ENCODE measurements at places on chromosomes 13 and 19. TPM values are rescaled to one million over a fixed set of nuclear protein-coding genes. Genes with fewer than 3 reads are reported as not detected.

The OR7A5 gene
- total RNA-seq, result not detected

The GJB2 gene
- total RNA-seq, result 17.0 TPM

GRCh38 chr13:66899955-66900354 lies 330.2 kb downstream of the PCDH9 start:
- DNase-seq, result no peak

- DNase-seq, result no peak
Measured at GRCh38 chr19:44749994-44750393, 1.5 kb downstream of the BCL3 start.

DNA sequence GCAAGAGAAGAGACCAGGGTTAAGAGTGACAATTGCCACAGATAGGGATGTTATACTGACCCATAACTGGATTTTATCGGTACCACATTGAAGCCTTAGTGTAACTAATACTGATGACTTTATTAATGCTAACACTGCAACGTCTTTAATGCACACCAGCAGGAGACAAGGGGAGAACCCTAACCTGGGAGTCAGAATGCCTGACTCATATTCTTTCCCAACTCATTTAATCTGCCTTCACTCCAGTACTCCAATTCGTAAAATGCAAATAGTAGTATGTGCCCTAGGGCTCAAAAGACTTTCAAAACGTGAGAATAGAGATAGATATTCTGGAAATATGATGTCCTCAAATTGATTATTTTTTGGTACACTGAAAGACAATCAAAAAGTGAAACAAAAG lies 62.4 kb downstream of the GPC6 start:
- no peak for DNase-seq
